ENCODE measurements at places on chromosomes 6 and 20. TPM values are rescaled to one million over a fixed set of nuclear protein-coding genes. Genes with fewer than 3 reads are reported as not detected.

DNA sequence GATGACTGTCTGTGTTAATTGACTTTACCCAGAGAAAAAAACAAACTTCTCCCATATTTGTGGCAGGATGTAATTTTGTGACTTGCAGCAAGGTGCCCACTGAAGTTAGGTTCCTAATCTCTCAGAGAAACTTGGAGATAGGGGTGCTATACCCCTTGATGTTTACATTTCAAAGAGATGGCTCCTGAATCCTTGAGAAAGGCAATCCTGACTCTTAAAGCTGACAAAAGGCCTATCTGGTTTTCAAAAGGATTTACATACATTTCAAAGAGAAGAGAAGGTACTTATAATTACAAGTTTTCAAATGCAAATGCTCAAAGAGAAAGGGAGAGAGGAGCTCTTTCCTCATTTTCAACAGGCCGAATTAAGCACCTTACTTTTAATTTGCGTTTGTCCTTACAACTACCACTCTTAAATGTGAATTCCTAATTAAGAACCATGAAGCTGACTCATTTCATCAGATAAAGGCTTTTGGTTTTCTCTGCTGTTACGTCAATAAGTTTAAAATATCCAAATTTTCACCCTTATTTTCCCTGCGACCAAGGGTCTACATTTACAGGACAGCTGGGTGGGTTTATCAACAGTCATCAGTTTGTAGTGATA, 711.8 kb upstream of the MAP3K7 start:
- no peak for DNase-seq

DNA sequence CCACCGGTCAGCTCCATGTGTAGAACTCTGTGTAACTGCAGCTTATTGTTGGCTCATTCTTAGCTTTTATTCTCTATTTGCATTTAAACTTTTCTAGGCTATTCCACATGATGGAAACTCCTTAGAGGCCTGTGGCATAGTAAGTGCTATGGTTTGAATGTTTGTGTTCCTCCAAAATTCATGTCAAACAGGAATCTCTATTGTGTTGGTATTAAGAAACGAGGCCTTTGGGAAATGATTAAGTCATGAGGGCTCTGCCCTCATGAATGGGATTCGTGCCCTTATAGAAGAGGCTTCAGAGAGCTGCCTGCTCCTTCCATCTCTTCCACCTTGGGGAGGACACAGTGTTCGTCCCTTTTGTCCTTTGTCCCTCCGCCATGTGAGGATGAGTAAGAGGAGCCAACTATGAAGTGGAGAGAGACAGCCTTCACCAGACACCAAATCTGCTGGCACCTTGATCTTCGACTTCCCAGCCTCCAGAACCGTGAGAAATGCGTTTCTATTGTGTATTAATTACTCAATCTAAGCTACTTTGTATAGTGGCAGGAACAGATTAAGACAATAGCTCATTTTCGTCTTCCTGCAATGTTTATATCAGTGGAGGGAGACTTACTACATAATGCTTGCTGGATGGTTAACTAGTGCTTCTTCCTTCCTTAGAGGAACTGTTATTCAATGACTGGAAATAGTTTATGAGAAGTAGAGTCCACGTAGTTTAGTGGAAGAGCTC, 361.1 kb downstream of the FARS2 start:
- DNase-seq, result no peak

DNA sequence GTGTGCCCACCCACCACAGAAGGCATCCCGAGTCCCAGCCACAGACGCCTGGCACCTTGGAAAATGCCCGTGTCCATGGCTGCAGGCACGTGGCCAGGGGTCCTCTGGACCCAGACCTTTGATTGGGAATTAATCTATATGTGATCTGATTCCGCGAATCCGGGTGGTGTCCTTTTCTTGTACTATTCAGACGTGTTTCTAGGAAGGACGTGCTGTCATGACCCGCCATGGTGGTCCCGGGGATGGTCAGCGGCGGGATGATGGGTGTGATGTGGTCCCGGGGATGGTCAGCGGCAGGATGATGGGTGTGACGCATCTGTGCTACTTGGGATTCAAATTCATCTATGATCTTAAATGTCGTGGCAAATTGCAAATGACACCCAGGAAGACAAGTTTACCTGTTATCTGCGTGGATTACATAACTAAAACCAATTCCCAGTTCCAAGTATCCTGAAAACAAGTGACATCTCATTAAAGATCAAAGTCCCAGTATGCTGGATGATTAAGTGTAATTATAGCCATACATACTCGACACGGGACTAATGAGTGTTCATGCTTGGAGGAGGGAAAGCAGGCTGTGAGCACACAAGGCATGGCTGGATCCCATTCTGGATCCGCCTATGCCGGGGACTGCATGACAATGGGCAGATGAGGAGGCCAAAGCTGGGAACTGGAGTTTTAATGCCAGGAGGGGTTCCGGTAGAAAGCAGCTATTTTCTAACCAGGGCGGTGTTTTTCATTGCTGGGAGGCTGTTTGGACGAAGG, 256.5 kb downstream of the TAF4 start:
- DNase-seq, result no peak

GRCh38 chr6:123636782-123637181, at the start of gene TRDN:
Gene TRDN (minus strand): TSS chr6:123636950. CDS start chr6:123636775, 175 bp downstream.
- no peak for DNase-seq

GRCh38 chr6:166605752-166606151, 19.3 kb upstream of the RAMACL start:
- no peak for DNase-seq

GRCh38 chr6:159008656-159009288, 8.8 kb upstream of the RSPH3 start:
- no peak for DNase-seq

GRCh38 chr6:107129370-107129925, 14.1 kb upstream of the BEND3 start:
- no peak for DNase-seq

- no peak for DNase-seq
These were observed 463.7 kb downstream of the CDC5L start for GRCh38 chr6:44851176-44851575.

DNA sequence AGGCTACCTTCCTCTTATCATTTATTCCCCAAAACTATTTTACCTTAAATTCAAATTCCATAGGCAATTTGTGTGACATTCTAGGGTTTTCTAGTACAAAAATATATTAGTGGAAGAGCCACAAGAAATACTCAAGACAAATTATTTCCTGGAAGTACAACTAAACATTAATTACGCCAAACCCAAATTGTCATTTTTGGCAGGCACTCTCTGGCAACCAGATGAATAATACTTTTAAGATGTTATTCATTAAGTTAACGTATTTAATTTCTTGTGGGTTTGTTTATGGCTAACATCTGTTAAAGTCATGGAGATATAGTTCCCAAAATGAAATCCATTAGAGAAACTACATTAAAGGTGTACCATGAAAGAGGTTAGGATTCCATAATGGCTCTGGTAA, 40.5 kb downstream of the HMGN3 start:
- no peak for DNase-seq

DNA sequence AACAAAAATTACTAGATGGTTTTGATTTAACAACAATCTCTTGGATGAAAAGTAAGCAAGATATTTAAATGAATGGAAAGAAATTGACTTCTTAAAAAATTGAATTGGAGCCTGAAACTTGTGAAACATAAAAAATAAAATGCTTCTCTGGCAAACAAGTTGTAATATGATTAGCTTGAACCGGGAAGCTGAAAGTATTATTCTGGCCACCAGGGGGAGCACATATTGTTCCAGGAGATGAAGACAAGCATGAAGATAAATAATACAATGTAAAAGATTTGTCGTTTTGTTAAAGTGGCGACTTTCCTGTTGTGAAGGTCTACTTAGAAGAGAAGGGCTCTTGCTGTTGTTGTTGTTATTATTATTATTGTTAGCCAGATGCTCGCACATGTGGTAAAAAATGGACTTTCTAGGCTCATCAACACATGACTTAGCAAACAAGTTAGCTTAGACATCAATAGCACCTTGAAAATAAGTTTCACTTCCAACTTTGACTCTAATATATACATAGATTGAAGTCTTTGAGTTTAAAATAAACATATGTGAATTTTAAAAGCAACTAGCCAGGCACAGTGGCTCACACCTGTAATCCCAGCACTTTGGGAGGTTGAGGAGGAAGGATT, 14.2 kb downstream of the PAX1 start:
- DNase-seq, result no peak

GRCh38 chr6:24797596-24798216, 1.0 kb downstream of the ARMH2 start:
- DNase-seq, result no peak

GRCh38 chr6:90631046-90631445, 44.2 kb upstream of the MAP3K7 start:
- no peak for DNase-seq

GRCh38 chr20:48129345-48129942, 344.2 kb upstream of the SULF2 start:
- DNase-seq, result no peak

DNA sequence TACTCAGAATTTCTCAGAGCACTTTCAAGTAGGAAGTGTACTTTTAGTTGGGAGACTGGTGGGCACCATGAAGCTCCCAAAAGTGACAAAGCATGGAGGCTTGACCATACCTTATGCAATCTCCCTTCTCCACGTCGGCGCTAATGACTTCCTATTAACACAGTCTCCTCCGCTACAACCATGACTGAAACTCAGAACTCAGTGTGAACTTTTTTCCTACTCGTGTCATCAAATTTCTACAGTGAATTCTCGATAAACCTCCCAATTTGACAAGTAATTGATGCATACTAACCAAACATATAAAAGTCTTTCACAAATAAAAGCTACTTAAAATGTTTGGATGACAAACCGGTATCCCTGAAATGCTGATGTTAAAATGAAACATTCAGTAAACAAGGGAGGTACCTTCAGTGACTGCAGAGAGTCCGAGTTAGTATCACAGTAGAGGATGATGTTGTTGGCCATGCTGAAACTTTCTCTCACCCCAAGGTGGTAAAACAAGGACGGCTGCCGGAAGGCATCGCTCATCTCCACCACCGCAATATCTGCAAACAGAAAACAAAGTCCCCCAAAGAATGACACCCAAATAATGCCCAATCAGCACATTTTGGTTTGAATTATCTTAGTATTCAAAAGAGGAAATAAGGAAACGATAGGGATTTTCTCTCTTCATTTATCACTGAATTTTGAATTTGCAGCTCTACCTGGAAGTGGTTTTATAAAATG, 72.1 kb downstream of the MAP3K5 start:
- DNase-seq, result no peak

DNA sequence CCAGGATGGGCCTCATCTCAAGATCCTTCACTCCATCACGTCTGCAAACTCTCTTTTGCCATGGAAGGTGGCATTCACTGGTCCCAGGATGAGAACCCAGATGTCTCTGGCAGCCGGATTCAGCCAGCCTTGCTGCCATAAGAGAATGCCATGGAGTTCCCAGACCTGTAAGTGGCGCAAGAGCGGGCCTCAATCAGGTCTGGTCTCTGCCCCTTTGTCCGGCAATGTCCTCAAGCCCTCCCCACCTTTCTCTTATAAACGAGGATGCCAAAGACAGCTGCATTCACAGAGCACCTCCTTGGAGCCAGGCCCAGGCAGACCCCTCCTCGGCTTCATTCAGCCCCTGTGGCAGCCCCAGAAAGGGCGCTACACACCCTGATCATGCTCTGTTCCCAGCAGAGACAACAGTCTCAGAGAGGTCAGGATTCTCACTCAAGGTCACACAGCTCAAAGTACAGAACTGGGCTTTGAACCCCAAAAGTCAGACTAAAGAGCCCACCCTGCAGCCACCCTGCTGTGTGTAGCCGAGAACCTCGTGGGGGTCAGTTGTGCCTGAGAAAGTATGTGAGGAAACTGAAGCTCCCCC, 263.7 kb downstream of the TAF4 start:
- DNase-seq, result no peak

The QKI gene
- total RNA-seq, result 150 TPM

The ZNF391 gene
- total RNA-seq, result 8.4 TPM

The SMLR1 gene
- total RNA-seq, result 0.53 TPM

The TSPO2 gene
- total RNA-seq, result not detected

The WFDC2 gene
- 98.9 TPM for total RNA-seq

The CNR1 gene
- 3.5 TPM for total RNA-seq

The RPN2 gene
- total RNA-seq, result 206 TPM
